Foreskin fibroblast (primary cell): ENCODE measurements at places on chromosomes 11 and 22.

DNA sequence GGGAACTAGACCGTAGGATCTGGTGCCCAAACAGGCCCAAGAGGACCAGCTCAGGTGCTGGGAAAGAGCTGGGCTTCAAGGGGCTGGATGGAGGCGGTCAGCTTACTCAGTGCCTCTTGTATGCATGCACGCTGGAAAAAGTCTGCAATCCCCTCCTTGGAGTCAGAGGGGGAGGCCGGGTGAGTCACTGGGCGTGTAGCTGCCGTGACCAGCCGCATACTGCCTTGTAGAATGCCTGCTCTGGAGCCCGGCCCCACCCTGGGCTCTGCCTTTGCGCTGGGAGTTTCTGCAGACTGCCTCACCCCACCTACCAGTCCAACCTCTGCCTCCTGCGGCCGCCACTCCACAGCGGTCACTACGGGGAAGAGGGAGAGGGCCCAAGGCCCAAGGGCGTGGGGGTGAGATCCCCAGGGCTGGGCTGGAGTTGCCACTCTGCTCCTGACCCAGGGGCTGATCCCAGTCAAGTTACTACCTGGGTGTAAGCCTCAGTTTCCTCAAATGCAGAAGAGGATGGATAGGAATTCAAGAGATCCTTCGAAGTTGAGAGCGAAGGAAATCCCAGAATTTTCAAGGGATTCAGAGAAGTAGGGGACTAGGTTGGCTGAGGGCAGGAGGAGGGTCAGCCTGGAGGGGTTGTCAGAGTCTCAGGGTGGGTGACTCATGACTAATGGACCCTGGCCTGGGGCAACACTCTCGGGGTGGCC is 4.2 kb downstream of the MRGPRF start:
- peak; percentile 99 for DNase-seq

DNA sequence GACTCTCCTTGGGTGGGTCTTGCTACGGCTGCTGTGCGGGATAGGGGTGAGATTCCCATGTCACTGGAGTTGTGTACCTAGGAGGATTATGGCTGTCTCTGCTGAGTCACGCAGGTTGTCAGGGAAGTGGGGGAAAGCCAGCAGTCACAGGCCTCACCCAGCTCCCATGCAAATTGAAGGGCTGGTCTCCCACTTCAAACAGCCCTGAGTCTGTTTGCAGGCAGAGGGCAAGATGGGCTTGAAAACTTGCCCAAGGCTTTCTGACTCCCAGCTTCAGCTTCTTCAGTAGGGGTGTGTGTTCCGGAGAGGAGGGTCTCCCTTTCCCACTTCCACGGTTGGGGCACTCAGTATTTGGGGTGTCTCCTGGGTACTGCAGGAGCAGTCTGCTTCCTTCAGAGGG is 10.9 kb upstream of the SC5D start:
- no peak for DNase-seq

- DNase-seq = peak; percentile 31
Observed at GRCh38 chr22:44202261-44202789, 21.6 kb downstream of the PARVG start.

DNA sequence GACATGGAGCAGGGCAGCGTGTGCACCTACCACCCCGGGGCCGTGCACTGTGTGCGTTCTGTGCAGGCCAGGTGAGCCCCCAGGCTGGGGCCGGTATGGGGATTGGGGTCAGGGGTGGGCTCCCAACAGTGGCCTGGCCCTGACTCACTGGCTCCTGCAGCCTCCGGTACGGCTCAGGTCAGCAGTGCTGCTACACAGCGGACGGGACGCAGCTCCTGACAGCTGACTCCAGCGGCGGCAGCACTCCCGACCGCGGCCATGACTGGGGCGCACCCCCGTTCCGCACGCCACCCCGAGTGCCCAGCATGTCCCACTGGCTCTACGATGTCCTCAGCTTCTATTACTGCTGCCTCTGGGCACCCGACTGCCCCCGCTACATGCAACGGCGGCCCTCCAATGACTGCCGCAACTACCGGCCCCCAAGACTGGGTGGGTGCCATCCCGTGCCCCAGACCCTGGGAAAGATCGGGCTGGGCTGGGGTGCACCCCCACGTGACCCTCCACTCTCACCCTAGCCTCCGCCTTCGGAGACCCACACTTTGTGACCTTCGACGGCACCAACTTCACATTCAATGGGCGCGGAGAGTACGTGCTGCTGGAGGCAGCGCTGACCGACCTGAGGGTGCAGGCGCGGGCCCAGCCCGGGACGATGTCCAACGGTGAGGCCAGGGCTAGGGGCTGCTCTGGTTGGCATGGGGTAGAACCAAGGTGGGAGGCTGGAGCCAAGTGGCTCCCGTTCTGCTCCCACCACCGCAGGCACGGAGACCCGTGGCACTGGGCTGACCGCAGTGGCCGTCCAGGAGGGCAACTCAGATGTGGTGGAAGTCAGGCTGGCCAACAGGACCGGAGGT is 4.4 kb downstream of the SUSD2 start:
- DNase-seq = no peak

DNA sequence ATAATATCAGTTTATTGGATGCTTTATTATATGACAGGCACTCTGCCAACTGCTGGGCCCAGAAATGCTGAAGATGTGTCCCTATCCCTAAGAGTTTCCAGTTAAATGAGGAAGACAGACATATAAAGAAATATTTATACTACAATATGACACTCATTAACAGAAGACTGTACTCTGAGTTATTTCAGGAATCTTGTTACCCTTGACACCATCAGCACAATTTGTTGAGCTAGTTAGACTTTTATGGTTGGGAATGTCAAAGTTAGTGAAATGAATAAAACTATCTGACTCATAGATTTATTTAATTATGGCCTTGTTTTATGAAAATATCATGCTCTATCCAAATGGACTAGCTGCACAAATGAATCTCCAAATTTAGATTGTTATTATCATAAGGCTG is 25.6 kb upstream of the MSANTD4 start:
- no peak for DNase-seq

DNA sequence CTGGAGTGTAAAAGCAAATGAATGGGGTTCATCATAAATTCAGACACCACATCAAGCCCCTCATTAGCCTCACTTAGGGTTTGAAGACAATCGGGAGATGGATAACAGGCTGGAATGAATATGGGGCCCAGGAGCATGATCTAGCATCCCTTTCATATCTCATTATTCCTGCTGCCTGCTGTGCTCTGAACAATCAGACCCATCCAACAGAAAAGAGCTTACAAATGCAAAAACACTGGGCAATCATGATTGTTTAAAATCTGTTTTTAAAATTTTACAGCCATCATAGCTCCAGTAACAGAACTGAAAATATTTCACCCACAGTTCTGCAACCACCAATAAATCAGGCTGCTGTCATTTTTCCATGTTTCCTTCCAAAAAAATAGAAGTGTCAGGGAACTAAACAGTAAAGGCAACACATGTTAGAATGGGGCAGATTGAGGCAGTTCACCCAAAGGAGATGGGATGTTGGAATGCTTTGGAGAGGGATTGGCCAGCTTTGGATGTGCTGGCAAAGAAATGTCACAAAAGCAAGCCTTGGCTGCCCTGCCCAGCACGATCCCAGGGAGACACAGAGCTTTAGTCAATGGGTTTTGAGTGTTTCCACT is 47.8 kb upstream of the BMAL1 start:
- no peak for DNase-seq

DNA sequence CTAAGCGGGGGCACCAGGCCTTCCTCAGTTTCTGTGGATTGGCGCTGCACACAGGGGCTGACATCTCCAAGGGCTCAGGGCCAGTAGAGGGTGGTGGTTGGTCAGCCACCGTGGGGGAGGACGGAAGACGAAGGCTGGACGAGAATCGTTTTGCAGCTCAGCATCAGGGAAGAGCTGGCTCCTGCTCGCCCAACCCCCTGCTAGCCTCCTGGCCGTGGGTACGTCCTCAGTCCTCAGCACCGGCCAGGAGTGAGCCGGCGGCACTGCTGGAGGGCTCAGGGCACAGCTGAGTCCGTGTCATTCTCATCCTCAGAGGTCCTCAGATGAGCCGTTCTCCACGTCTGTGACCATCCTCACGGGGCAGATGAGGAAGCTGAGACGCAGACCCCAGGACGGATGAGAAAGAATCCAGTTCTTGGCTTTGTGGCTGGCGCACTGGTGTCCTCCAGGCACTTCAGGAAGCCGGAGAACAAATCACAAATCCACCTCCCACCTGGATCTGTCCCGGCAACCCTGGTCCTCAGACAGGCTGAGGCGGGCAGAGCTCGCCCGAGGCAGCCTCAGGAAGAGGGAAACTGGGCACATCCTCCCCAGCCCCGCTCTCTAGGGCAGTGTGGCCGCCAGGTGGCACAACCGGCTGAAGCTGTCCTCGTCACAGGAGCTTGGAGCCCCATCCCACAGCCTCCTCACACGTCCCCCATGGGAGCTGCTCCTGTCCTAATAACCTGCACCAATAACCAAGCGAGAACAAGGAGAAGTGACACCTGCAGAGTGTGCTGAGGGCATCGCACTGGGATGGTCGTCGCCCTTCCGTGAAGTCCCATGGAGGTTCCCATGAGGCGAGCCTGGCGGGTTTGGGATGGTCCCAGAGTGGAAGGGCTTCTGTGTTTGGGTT is 393.7 kb downstream of the BRD1 start:
- DNase-seq = no peak

DNA sequence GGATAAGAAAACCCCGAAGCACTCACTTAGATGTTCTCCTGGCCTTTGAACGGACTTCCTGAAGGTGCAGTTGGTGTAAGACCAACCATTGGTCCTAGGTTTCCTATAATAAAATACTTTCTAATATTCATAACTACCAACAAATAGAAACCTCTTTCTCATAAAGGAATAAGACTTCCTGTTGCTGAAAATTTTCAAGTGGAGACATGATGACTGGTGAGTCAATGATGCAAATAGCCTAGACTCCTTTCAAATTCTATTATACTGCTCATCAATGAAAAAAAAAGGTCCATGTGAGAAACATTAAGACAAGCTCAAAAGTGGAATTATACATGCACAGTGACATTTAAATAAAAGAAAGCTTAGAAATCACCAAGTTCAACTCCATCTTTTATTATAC is 862.8 kb downstream of the FAM181B start:
- no peak for DNase-seq

DNA sequence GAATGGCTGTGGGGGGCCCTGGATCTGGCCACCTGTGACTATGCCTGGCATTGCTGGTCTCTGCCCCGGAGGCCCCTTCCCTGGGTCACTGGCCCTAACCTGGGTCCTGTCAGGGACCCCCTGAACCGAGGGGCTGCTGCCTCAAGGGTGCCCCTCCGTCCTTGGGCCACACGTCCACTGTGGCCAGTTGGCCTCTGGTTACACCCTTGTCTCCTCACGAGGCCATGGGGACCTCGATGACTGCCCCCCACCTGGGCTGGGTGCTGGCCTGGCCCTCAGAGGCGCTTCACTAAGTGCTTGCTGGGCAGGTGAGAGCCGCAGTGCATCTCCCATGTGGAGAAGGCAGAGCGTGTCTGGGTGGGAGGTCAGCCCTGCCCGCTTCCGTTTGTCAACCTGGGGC is 27.3 kb upstream of the FGF19 start:
- DNase-seq = no peak

- no peak for DNase-seq
Observed at GRCh38 chr11:76282811-76283595, 76.7 kb upstream of the WNT11 start.

GRCh38 chr11:15222777-15223176 is 108.1 kb downstream of the INSC start:
- DNase-seq = no peak

DNA sequence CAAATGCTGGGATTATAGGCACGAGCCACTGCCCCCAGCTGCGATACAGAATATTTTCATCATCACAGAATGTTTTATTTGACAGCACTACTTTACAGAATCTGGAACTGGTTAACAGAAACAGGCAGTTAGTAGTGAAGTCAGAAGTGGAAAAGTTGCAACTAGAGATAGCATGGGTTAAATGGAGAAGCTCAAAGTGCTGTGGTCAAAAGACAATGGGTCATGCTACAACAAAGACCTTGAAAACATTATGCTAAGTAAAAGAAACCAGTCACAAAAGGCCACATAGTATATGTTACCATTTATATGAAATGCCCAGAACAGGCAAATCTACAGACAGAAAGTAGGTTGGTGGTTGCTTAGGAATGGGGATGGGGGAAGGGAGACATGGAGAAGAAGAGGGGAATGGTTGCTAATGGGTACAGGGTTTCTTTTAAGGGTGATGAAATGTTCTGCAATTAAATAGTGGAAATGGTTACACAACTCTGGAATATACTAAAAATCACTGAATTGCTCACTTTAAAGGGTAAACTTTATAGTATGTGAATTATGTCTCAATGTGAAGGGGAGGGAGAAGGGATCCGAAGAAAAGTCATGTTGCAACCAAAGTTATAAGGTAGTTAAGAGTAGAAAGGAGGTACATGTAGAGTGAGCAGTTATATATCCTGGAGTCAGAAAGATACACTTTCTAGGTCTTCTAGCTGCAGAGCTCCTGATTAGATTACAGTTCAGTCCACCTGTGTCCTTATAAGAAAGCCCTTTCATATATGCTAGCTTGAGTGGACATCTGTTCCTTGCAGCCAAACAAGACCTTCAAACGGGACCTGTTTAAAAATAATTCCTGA is 46.3 kb upstream of the RAPSN start:
- peak; percentile 74 for DNase-seq

- DNase-seq = no peak
Observed at GRCh38 chr22:49022816-49023160, 804.9 kb downstream of the BRD1 start.

GRCh38 chr11:9219572-9219971 is 45.6 kb downstream of the DENND5A start:
- peak; percentile 44 for DNase-seq

GRCh38 chr11:44421090-44421675 is 111.2 kb upstream of the ALX4 start:
- DNase-seq = no peak

- DNase-seq = peak; percentile 81
Observed at GRCh38 chr11:8934742-8935488, 2.2 kb upstream of the C11orf16 start.

DNA sequence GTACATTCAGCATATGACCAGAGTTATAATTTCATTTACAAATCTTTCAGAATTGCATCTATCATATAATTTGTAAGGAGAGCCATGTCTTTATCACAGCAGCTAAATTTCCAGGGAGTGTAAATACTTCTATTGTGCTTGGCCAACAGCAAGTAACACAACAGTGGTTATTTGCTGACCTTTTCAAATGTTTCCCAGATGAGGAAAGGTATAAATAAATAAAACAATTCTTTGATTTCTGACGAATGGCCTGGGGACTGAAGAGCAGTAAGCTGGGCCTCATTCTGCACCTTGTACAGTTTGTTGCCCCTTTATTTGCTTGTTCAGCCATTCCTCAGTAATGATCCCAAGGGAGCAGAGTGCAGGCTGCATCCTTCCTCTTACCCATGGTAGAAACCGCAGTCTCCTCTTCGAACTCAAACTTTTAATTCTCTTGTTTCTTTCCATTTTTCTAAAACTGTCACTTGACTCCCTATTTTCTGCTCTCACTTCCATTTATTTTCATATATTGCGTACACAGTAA is 132.8 kb downstream of the DDX10 start:
- no peak for DNase-seq

- DNase-seq = no peak
Observed at GRCh38 chr22:46349238-46349637, 13.7 kb downstream of the TRMU start.

GRCh38 chr11:34176751-34177209 is 71.4 kb downstream of the NAT10 start:
- no peak for DNase-seq

- peak; percentile 31 for DNase-seq
Observed at GRCh38 chr11:72690166-72690565, 15.9 kb upstream of the PDE2A start.
